ENCODE measurements at places on chromosomes 11 and 22. TPM values are rescaled to one million over a fixed set of nuclear protein-coding genes. Genes with fewer than 3 reads are reported as not detected.

The C22orf31 gene
- not detected for total RNA-seq

The OR8U1 gene
- total RNA-seq: not detected

The OR5T3 gene
- not detected for total RNA-seq

The RIMBP3C gene
- total RNA-seq: 0.19 TPM

The SYT7 gene
- 2.0 TPM for total RNA-seq

The DEUP1 gene
- not detected for total RNA-seq

The PARVA gene
- 55.5 TPM for total RNA-seq

The WT1 gene
- not detected for total RNA-seq

The DEPDC7 gene
- total RNA-seq: not detected

The APOA5 gene
- total RNA-seq: not detected

The RAB38 gene
- total RNA-seq: 5.2 TPM

The SELENOO gene
- total RNA-seq: 24.8 TPM

The UBQLNL gene
- total RNA-seq: 0.10 TPM

The MS4A15 gene
- not detected for total RNA-seq

The NAALAD2 gene
- total RNA-seq: 0.29 TPM

The KRTAP5-8 gene
- not detected for total RNA-seq

The PDE2A gene
- 93.7 TPM for total RNA-seq

The ZNF214 gene
- 0.76 TPM for total RNA-seq

The CASP1 gene
- 9.6 TPM for total RNA-seq

The NLRP6 gene
- not detected for total RNA-seq

The KDM4E gene
- not detected for total RNA-seq

The POU2F3 gene
- total RNA-seq: not detected

The APOBEC3H gene
- total RNA-seq: 0.33 TPM

The PNPLA5 gene
- not detected for total RNA-seq

The SEPTIN5 gene
- total RNA-seq: 34.6 TPM

The OR2AT4 gene
- total RNA-seq: not detected

The DENND5A gene
- 157 TPM for total RNA-seq

The SLC5A1 gene
- total RNA-seq: not detected

The OR5A1 gene
- total RNA-seq: not detected

The LRRC55 gene
- total RNA-seq: not detected

The UQCR10 gene
- total RNA-seq: 43.4 TPM

The B3GAT1 gene
- total RNA-seq: not detected

Measured in vein endothelial cell (primary cell).